Activated CD8-positive, alpha-beta memory T cell treated with anti-CD3 and anti-CD28 coated beads for 48 hours (primary cell): ENCODE measurements at places on chromosomes 6 and 20.

DNA sequence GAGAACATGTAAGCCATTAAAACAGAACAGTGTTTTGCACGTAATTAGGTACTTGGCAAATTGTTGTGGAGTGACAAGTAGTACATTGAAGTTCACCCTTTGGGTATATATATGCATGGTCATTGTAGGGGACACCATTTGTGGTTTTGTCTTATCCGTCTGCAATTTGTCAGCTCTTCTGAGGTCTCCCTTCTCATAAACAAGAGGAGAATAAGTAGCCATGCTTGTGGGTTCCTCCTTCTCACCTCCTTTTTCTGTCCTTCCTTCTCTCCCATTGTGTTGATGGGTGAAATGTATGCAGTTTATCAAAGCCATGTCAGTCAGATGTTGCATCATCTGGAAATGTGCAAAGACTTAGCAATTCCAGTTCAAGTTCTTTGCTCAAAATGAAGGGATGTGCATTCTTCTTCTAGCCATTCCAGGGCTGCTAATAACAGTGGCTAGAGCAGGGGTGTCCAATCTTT, 70.9 kb downstream of the QKI start:
- DNase-seq, result no peak

DNA sequence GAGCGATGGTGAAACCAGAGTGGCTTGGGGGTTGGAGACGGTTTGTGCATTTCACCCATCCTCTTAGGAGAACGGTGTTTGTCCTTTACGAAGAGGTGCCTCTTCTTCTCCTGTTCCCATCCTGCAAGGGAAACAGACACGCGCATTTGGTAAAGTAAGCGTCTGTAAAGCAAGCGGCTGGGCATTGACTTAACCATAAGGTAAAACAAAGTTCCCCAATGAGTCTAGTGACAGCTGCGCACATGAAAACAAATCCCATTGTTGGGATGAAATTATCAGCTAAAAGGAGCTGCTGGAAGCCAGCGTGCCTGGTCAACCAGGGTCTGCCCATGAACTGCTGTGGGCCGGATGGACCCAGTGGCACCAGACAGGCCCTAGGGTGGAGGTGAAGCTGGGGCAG, 5.8 kb downstream of the BHLHE23 start:
- DNase-seq, result no peak

DNA sequence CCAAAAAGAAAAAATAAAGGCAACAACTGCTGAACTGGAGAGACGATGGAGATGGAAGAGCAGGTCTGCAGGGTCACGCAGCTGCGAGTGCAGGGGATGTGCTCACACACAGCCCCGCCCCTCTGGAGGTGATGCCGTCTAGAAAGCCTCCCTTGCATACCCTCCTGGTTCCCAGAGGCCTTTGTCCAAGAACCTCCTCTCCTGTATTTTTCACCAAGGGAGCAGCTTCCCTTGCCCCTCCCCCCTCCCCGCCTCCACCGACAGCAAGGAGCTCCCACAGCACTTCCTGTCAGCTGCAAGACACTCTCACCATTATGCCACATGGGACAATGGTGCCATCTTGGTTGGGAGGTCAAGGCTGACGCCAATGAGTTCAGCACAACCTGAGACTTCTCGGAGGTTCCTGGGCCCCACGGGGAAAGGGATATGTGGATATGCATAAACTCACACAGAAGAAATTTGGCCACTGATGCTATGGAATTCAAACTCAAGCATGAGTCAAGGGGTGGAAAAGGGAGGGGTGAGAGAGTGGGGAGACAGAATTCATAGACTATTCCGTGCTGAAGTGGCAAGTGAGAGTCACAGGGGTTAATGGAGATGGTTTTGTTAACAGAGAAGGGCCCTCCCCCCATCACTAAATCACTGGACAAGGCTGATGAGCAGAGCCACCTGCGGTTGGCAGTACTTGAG, 132.9 kb downstream of the SCML4 start:
- DNase-seq, result no peak

DNA sequence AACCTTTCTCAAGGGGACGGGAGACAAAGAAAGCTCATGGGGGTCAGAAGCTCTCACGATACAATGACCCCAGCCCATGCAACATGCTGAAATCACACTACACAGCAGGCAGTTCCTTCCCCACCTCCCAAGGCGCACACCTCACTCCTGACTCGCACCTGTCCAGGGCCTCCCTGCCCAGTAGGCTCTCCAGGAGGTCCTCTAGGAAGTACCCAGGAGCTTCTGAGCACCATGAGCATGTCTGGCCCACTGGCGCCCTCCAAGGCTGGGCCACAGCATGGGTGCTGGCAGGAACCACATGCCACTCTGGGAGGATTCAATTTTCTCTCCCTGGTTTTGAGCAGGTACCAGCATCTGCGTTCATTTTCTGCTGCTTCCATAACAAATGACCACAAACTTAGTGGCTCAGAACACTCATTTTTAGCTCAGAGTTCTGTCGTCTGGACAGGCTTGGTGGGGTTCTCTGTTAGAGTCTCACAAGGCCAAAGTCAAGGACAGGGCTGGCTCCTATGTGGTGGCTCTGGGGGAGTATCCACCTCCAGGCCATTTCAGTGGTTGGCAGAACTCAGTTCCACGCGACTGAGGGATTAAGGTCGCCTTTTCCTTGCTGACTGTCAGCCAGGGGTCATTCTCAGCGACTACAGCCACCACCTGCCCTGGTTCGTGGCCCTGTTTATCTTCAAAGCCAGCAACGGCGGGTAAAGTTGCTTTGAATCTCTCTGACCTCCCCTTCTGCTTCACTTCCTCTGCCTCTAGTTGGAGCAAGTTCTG, 32.7 kb downstream of the ACSS1 start:
- DNase-seq, result no peak

- no peak for DNase-seq
These were observed 122.9 kb downstream of the NFATC2 start for GRCh38 chr20:51419646-51420045.
